Activated CD4-positive, alpha-beta T cell treated with anti-CD3 and anti-CD28 coated beads, Interleukin-2, amount 50 U/mL, for 48 hours (primary cell): ENCODE measurements at places on chromosomes 12 and 14.
A peak's percentile ranks its signal among the peaks of the same experiment; 100 is the strongest.

- DNase-seq: no peak
These were observed 168.3 kb upstream of the SYT1 start for GRCh38 chr12:78696267-78696666.

- no peak for DNase-seq
These were observed 8.4 kb downstream of the LRFN5 start for GRCh38 chr14:41615011-41615595.

- DNase-seq: no peak
These were observed 5.0 kb upstream of the RFLNA start for GRCh38 chr12:124289634-124290600.

GRCh38 chr12:63990828-63991547, 146.5 kb downstream of the SRGAP1 start:
- DNase-seq: no peak

GRCh38 chr12:115943310-115943629, 334.2 kb downstream of the MED13L start:
- DNase-seq: no peak

- no peak for DNase-seq
These were observed 59.9 kb downstream of the PKP2 start for GRCh38 chr12:32836710-32837109.

GRCh38 chr12:89421092-89421835, 69.0 kb upstream of the DUSP6 start:
- no peak for DNase-seq

DNA sequence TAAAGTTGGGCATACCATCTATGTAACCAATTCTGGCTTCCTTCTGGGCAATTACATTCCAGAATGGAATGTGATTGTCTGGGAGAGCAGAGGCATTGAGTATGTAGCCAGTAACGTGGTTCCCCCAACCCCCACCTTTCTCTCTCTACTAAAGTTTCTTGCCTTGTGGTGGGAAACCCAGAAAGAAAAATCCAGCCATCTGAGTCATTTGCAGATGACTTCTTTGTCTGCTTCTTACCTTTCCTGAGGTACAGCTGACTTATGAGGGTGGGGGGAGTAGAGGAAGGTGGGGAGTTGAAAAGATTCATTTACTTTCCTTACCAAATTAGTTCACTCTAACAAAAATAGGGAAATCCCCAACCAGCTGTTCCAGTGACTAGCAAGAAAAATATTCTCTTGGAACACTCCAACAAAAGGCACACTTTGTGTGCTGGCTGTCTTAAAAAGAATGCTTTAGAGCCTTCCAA, 112.1 kb upstream of the FRMD6 start:
- DNase-seq: no peak

- DNase-seq: no peak
These were observed 17.4 kb upstream of the PYGL start for GRCh38 chr14:50961605-50962221.

DNA sequence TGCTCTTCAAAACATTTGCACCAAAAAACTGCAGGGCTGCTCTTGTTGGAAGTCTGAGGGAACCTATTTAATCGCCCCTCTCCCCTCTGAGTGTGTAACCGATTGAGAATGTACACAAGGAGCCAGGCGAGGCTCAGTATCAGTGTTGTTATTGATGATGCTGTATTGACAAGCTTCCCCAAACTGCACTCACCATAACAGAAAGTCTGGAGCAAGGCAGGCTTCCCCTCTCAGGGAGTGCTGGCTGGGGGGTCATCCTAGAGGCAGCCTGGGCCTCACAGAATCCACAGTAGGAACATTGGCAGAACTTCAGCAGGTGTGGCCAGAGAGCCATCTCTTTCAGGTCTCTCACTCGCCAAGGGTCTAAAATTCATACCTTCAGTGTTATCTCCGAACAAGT, 58.1 kb upstream of the TUNAR start:
- no peak for DNase-seq

DNA sequence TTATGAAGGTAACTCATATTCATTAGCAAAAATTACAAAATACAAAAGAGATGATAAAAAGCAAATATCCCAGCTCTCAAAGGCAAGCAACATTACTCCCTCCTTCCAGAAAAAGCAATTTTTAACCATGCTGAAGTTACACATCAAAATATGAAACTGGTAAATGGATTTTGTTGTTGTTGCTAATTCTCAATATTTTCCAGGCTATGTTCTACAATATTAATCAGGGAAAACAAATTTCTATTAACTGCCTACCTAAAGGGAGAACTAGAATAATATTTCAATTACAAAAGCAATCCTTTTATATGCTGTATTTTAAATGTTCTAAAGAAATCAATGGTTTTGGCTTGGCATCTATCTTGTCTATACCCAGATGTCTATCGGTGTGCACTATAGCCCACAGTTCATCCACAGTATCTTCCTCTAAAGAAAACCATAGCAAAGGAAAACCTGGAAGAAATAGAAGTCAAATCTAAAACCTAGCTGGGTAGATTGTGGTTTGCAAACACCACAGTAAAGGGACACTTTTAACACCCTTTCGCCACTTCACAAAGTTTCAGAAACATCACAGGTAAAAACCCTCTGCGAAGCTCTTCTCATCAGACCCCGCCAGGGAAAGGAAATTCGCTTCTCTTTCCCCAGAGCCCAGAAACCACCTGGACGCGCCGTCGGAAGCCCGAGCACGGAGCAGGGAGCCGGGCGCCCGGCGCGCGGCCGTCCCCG, 32.0 kb downstream of the TC2N start:
- DNase-seq: peak; percentile 44

DNA sequence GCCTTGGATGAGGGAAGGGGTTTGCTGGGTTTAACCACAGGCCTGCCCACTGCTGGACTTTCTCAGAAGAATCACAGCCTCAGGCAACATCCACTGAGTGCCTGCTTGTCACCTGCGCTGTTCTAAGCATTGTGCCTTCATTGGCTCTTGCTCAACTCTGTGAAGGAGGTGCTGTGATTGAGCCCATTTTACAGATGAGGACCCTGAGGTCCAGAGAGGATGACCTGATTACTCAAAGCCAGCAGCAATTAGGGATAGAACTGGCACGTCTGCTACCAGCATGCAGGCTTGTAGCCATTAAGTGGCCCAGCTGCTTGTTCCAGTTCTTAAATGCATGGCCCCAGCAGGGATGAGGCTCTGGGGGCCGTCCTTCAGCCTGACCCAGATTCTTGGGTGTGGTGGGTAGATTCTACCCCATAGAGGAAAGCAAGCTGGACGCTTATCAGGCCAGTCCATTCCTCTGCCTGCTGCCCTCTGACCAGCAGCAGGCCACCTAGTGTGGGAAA, 54.6 kb downstream of the ESRRB start:
- DNase-seq: no peak

DNA sequence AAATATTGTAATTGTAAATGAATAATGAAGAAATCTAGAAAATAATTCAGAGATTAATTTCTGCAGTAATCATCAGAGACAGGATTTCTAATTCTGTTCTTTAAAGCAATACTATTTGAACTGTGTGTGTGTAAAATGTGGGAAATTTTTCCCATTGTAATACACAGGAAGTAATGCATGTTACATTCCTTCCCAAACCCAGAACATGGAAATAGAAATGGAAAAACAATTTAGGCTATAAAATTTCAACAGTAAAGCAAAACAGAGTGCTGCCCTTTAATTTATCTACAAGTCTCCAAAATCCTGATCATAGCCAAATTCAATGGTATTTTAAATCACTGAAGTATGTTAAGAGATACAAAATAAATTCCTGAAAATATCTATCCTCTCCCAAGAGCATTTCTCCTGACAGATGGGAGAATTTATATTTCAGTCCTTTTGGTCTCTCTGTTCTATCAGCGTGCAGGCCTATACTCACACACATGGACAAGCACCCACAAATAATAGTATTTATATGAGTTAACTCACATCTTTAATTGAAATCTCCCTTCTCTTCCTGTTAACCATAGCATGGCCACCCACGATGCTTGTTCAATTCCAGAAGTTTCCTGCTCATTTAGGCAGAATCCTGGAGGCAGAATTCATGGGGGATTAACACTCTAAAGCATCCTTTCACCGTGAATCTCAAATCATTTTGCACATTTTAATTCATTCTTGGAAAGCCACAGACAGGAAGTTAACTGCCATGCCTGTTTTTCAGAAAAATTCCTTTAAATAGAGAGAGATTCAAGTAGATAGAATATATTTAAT, 1465.4 kb upstream of the FLRT2 start:
- no peak for DNase-seq

DNA sequence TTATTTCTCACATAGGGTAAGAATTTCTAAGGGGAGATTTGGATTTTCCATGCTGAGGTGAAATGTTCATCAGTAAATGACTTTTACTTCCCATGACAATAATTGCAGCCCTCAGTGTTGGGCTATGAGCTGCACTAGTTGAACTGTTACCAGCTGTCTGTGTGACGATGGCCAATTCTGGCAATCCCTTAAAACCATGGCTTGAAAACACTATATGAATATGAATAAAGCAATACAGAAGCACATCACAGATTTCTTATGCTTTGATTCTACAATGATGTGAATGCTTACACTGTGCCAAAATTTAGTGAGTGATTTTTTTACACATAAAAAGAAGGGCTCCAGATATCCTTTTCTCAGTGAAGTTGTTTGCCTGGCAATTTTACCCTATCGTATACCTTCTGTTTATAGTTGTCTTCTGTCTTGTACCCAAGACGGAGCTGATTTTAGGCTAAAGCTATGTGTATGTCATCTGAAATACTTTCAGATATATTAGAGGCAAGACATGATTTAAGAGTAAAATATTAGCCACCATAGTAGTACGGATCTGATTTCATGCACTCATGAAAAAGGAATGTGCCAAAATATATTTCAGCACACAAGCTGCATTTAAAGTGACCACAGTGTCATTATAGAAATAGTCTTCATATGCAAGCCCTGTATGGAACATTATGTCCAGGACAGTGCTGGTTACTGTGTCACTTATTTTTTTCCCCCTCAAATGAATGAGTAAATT, 52.0 kb downstream of the SLC38A4 start:
- no peak for DNase-seq

DNA sequence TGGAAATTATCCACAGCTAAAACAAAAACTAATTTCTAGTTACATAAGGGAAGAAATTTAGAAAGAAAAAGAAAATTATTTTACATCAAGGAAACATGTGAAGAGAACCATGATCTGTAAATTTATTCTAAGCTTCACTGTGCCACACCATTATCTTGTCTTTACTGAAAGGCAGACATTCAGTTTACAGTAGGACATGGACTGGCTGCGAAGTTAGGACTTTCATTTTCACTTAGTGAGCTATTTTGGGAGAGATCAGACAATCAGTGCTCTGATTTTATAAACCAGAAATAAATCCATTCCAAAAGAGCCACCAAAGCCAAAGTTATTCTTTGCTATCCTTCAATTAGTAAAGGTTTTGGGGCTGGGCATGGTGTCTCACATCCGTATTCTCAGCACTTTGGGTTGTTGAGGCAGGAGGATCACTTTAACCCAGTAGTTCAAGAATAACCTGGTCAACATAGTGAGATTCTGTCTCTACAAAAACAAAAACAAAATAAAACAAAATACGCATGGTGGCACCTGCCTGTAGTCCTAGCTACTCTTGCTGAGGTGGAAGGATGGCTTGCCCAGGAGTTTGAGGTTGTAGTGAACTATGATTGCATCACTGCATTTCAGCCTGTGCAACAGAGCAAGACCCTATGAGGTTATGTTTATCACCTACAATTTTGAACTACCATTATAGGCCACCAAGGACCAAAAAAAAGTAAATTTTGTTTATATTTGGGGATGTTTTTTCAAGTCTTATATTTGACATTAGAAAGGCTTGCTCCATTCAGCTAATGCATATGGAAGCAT, 1084.8 kb upstream of the ATXN7L3B start:
- DNase-seq: no peak

DNA sequence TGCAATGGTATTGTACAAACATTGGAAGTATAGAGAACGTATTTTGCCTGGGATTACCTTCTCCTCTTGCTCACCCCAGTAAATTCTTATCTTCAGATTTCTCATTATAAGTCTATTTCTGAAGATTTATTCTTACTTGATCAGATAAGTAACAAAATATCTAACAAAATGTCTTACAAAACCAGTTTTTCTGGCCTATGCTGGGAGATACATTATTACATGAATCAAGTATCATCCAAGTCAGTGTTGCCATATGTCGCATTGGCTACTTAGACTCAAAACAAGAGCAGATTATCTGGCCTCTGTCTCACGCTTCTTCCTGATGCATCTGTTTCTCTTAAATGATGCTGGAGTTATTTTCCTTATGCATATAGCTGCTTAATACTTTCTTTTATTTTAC, 408.5 kb downstream of the CCER1 start:
- DNase-seq: no peak

DNA sequence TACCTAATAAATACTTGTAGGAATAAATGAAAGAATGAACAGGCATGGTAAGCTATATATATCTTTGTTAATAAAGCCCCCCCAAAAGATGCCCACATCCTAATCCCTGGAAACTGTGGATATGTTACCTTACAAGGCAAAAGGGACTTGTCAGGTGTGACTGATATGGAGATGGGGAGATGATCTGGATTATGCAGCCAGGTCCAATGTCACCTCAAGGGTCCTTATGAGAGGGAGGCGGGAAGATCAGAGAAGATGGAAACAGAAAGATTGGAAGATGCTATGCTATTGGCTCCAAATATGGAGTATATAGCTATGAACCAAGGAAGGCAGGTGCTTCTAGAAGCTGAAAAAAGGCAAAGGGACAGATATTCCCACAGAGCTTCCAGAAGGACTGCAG, 3.4 kb downstream of the RBM19 start:
- DNase-seq: no peak

DNA sequence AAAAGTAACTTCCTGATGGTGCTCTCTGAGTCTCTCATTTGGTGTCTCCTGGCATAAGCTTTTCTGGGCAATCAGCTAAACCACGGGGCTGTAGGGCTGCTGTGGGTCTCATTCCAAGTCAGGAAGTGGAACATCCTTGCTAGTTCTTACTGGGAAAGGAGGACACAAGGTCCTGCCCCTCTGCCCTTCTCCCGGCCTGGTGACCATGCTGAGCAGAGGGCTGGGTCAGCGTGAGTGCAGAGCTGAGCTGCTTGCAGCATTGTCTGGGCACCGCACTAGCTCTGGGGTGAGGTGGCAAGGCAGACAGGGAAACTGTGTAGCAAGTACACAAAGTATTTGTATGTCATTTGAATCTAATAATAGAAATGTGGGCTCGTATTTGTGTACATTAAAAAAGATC, 45.0 kb upstream of the ASPG start:
- no peak for DNase-seq

DNA sequence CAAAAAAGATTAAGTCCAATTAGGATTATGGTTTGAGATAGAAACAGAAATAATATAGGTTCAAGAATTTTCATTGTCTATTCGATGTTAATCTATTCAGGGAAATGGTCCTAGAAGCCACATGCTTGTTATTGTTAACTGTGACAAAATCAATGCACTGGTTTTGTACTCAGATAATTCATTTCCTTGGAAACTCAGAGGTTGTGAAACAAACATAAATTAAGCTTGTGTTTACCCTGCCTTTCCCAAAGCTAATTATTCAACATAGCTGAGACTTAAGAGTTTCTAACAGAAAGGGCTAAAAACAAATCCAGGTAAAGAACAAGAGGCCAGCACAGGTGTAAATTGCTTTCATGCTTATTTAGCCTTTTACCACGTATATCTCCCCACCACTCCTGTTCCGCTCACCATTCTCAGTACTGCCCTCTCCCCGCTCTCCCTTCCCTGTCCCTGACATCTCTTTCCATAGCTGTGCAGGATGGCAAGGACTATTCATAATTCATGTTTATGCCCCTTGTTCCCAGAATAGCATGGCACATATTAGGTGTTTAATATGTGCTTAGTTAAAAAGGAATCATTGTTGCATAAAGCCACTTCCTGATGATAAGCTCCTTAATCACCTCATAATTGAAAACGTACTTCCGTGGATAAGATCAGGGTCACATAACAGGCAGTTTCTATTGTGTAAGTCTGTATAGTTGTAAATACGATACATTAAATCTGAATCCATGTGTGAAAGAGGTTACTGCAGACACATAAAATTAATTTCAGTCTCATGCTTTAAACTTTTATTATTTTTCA, 131.8 kb upstream of the USP15 start:
- no peak for DNase-seq
